ENCODE measurements at places on chromosomes 6 and 20.
A peak's percentile ranks its signal among the peaks of the same experiment; 100 is the strongest.

DNA sequence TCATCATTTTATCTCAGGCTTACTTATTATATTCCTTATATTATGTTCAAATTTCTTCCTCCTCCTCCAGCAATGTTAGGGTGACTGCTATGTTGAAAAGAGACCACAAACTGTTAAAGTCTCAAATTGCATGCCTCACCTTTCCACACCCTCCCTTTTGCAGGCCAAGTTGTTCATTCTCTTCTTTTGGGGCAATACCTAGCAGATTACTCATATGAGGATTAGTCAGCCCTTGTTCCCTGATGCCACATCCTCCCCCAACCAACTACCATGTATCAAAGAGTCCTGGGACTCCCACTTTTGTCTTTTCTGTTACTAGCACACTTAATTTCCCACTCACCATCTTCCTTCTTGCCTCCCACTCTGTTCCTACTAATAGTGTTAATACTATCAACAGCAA, 434.7 kb downstream of the BCKDHB start:
- DNase-seq = no peak

- no peak for DNase-seq
Measured at GRCh38 chr20:41268402-41268801, 49.1 kb downstream of the ZHX3 start.

GRCh38 chr20:34337982-34338726, 24.9 kb upstream of the ITCH start:
- no peak for DNase-seq

DNA sequence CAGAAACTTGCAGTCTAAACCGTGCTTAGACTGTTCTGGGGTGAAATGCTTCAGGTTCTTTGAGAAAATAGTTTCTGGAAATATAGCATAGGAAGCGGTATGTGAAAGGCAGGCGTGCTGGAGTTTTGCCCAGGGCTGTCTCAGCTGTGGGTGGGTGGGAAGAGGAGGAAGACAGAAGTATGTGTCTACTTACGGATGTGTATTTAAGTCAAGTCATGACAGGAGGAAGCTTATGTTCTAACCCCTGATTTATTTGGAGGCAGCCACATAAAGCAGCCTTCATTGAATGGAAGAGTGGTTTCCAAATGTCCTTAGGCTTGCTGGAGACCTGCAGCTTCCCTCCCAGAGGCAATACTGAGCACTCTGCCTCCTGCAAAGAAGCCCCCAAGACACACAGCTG, 345.8 kb upstream of the PRND start:
- DNase-seq = no peak

- no peak for DNase-seq
Measured at GRCh38 chr6:70151616-70152015, 151.3 kb downstream of the COL9A1 start.

DNA sequence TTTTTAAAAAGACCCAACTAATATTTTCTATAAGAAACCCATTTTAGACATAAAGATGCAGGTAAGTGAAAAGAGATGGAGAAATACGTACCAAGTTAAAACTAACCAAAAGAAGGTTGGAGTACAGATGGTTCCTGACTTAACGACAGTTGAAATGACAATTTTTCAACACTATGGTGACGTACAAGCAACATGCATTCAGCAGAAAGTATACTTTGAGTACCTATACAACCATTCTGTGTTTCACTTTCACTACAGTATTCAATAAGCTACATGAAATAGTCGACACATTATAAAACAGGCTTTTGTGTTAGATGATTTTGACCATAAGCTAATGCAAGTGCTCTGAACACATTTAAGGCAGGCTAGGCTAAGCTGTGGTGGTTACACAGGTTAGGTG, 228.9 kb downstream of the RNGTT start:
- DNase-seq = no peak

DNA sequence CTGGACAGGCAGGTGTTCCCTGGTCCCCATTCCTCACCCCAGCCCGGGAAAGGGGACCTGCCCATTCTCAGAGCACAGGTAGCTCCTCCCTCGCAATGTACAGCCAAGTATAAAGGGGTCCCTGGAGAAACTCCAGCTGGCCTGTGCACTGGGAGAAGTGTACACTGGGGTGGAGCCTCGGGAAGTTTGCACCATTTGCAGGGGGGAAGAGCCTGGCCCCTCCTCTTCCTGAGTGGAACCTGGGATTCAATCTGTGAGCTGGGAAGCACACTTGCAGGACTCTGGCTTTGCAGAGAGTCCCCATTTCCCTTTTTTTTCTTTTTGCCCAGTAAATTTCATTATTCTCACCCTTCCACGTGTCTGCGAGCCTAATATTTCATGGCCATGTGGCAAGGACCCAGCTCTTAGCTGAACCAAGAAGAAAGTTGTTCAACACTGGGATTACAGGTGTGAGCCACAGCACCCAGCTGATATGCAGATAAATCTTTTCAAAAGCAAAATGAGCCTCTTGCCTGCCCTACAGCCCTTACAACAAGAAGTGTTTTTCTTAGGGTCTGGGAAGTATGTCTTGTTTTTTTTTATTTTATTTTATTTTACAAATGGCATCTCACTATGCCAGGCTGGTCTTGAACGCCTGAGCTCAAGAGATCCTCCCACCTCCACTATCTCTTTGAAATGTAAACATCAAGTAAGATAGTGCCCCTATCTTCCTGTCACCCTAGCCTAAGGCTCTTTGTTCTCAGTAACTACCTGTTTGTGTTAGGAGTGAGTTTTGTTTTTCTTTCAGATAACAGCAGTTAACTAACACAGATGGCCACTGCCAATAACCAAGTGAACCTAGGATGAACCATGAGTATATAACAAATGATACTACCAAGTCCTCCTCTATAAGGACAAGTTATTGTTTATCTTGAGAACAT, 9.3 kb upstream of the RNGTT start:
- DNase-seq = no peak

DNA sequence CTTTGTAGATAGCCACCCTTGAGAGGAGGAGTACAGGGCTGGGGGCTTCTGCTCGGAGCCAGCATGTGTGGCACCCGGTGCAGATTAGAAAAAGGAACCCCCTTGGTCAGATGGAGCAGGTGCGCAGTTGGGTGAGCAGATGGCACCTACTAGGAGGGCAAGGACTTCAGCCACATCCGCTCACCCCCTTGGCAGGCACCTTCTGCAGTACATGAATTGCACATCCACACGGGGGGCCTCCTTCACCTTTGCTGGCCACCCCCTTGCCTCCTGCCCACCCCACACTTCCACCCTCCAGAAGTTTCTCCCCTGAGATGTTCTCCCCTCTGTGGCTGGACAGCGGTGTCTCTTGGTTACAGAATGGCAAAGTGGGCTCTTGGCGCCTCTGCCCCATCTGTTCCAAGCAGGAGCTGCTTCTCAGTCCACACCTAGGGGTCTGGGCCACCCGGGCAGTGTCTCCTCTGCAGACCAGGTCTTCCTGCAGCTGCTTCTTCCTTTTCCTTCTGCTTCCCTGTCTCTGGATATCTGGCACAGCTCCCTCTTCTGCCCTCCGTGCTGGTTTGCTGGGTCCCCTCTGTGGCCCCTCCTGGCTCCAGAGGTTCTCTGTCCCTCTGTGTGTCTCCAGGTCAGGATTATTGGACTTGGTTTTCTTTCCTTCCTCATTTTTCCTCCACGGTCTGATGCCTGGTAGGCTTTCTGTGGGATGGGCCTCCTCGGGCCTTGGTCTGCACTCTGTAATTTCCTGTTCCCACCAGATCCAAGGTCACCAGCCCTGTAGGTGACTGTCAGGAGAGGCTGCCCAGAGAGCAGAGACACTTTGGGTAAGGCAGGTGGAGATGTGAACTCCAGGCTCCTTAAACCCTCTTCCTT, 4.1 kb downstream of the MDFI start:
- no peak for DNase-seq

GRCh38 chr6:51827580-51827979, 259.8 kb downstream of the PKHD1 start:
- DNase-seq = no peak

GRCh38 chr6:125546841-125547251, 202.6 kb upstream of the HEY2 start:
- DNase-seq = no peak

DNA sequence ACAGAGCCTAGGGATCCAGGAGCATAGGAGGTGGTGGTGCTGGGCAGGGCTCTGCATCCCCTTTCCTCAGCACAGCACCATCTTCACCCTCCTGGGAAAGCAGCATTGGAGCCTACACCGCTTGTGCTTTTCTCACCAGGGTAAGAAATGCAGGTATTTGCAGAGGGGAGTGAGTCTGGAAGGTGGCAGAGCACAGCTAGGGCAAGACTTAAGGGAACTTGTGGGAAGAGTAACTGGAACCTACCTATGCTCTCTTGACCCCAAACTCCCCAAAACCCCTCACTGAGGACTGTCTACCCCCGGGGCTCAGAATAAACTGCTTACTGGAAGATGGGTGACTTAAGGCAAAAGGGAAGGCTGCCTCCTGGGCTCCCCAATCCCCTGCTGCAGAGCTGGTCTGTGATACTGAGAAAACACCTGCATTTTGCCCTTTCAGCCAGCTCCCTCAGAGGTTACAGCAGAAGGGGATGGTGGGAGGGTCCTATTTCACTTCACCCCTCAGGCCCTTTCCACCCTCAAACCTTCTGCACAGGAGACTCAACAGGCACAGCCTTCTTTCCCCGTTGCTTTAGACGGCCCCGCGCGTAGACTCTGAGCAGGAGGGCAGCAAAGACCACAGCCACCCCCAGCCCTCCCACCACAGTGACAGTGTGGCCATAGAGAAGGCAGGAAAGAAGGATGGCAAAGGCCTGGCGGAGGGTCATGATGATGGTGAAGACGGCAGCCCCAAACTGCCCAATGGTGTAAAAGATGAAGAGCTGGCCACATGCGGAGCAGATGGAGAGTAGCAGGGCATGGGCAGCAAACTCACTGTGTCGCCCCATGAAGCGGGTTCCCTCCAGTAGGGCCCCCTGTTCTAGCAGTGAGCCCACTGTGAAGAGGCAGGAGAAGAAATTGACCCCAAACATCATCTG, 2.9 kb downstream of the SLC35B2 start:
- DNase-seq = peak; percentile 66

GRCh38 chr6:34806738-34807453, 15.0 kb downstream of the BLTP3A start:
- DNase-seq = no peak

DNA sequence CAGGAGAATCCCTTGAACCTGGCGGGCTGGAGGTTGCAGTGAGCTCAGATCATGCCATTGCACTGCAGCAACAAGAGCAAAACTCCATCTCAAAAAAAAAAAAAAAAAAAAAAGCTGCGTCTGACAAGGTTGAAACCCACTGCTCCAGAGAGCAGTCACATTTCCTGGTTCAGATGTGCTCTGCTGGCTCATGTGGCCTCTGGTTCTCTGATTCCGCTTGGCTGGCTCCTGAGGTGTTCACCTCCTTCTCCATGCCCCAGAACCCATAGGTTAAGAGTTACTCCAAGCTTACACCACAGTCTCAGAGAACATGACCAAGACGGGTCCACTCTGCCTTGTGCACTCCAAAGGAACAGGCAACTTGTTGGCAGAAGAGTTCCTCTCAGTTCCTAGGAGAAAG, 8.8 kb upstream of the CNR1 start:
- DNase-seq = no peak

- DNase-seq = no peak
Measured at GRCh38 chr20:44930517-44931168, 20.8 kb downstream of the PABPC1L start.

- no peak for DNase-seq
Measured at GRCh38 chr6:169527306-169527705, 174.5 kb downstream of the WDR27 start.

DNA sequence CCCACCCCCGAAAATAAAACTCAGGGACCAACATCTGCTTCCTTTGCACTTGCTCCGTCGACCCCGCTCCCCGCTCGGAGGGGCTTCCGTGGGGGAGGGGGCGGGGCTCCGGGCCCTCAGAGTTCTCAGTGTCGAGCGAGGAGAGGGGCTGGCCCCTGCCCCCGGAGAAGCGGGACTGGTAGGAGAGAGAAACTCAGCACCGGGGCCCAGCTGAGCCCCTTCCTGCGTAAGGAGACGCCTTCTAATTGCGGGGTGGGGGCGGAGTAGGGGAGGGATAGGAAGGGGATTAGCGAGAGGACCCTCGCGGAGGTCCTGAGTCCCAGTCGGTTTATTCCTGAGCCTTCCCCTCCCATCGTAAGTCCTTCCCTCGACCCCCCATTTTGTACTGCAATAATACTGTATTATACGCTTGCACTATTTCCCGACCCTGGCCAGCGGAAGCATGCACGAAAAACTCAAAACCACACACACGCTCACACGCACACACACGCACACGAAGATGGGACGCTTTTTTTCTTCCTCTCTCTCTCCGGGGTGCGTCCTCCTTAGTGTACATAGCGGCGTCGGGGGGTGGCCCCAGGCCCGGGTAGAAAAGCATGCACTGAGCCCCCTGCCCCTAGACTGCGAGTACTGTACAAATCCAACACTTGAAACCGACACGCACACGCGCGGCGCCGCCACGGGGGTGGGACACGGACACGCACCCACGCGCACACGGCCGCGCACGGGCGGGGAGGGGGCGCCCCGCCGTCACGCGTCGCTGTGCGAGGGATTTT, 22.1 kb upstream of the SLC22A7 start:
- DNase-seq = no peak
